ENCODE measurements at places on chromosomes 11 and 22.

DNA sequence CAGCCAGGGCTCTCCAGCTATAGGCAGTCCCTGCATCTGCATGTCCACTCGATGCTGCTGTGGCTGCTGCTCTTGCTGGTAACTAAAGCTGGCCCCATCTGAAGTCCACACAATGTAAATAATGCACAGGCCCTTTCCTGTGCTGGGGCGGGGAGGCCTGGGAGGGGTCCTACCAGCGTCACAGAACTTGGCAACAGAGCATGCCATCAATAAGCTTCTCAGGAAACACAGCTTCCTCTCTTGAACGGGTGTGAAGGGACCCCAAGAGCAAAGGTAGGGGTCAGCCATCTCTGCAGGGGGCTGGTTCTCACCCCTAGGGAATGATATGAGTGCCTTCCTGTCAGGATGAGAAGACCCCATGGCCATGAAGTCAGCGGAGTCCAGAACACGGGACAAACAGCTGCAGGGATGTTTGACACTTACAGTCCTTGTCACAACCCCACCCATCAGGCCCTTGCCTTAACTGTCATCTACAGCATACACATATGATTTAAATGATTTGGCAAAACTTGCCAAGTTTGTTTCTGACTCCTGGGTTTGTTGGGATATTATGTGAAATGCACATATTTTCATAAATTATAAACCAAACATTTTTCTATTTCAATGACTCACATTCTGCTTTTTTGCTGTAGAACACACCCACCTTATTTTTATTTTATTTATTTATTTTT lies 39.1 kb upstream of the LYVE1 start:
- DNase-seq: no peak

DNA sequence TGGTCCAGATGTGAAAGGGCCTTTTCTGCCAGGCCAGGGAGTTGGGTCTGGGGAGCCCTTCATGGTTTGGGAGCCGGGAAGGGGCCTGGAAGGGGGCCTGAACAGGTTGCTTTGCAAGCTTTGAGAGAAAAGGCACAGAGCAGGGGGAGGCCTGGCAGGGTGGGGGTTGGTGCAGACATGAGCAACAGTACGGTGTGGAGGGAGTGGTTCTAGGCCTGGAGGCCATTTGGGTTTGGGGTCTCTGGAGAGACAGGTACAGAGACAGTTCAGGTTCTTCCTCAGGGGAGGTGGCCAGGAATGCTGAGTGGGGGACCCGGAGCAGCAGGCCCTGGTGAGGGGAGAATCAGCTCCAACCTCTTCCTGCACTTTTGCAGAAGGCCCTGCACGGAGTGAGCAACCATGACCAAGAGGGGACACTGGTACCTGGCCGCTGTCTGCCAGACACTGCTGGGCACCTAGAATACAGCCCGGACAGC lies 1.4 kb downstream of the KDELR3 start:
- no peak for DNase-seq

GRCh38 chr11:65047581-65048422 lies 6.8 kb downstream of the SAC3D1 start:
- peak; percentile 54 for DNase-seq

DNA sequence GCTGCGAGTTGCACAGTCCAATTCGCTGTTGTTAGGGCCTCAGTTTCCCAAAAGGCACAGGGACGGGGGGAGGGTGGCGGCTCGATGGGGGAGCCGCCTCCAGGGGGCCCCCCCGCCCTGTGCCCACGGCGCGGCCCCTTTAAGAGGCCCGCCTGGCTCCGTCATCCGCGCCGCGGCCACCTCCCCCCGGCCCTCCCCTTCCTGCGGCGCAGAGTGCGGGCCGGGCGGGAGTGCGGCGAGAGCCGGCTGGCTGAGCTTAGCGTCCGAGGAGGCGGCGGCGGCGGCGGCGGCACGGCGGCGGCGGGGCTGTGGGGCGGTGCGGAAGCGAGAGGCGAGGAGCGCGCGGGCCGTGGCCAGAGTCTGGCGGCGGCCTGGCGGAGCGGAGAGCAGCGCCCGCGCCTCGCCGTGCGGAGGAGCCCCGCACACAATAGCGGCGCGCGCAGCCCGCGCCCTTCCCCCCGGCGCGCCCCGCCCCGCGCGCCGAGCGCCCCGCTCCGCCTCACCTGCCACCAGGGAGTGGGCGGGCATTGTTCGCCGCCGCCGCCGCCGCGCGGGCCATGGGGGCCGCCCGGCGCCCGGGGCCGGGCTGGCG lies at the start of gene BCR:
Gene BCR (plus strand): TSS at position 209 of the 592 bp plus-strand sequence. CDS start 452 bp downstream, outside the sequence.
- peak; percentile 94 for DNase-seq

DNA sequence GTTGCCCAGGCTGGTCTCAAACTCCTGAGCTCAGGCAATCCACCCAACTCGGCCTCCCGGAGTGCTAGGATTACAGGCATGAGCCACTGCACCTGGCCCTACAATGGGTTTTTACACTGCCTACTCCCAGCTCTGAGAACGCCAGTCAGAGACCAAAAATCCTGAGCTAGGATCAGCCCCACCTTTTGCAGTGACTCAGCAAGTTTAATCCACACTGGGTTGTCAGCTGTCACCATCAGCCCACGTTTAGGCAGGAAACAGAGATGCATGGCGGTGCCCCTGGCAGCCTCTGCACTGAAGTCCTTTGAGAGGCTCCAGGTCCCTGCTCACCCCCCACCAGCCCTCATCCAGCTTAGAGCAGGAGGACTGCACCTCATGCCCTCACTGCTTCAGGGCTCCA lies 117.6 kb downstream of the ARHGAP8 start:
- peak; percentile 31 for DNase-seq

- DNase-seq: peak; percentile 89
Measured at GRCh38 chr11:68447015-68447801, 13.3 kb upstream of the PPP6R3 start.

DNA sequence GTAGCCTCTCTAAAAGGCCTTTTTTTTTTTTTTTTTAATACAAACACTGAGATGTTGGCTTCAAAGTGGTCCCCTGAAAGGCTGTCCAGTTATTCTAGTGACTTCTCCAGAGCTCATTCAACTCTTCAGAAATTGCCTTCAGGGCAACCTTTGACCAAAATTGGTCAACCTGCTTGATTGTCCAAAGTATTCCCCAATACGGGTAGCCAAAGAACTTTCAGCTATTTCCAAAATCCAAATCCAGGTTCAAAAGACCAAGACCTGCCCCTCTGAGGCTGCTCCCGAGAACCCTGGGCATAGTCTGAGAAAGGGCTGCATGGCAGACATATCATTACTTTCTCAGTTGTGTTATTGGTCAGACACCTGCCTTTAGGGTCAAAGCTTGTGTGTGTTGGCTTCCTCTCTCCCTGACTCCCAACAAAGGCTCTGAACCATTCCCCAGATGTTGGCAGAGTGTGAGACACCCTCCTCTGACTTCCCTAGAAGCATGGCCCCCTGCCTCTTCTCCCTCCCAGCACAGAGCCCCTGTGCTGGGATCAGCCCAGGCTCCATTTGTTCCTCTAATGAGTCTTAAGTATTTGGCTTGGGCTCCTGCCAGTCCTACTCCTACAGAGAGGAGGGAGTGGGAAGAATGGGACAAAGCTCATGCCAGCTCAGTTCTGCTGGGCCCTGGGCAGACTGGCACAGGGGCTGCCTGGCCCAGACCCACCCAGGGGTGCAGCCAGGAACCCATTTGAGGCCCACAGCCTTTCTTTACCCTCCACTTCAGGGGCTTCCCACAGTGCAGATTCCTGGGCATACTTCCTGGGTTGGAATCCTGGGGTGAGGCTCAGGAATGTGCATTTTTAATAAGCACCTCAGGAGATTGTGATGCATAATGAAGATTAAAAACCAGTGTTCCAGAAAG lies 30.3 kb downstream of the TNKS1BP1 start:
- DNase-seq: no peak

DNA sequence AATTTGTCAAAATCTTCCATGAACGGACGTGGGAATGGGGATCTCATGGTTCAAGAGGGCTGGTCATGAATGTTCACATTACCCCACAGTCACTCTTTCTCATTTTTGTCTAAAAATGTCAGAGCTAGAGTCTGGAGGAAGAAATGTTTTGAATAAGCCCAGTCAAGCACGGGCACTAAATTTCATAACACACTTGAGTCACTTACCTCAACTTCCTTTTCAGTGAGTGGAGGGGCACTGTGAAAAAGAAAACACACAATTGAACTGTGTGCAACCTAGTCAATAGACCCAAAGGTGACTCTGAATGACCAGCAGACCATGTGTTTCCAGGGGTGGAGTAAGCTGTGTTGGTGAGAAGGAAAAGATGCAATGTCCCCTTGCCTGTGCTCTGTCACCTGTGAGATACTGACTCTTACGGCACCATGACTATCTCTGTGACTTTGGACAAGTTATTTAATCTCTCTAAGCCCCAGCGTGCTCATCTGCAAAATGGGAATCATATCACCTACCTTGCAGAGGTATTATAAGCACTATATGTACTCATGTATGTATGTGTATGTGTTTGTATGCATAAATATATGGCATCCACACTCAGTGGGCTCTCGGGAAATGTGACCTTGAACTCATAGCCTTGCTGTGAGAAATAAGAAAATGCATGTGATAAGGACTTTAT lies 38.2 kb upstream of the LYVE1 start:
- DNase-seq: peak; percentile 42

DNA sequence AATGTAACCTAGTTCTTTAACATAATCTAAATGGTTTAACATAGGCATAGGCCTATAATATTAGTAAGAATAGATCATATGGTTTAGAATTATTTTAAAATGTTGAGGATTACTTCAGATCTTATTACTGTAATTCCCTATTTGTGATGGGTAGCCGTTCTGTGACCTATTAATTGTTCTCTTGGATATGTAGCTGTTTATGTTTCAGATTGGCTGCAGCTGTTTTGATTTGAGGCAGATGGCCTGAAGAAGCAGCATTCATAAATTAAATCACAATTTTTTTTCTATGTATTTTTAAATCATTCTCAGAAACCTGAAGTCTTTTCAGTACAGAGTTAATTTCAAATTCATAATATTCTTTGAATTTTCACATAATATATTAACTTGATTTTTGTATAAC lies 104.5 kb downstream of the PDE3B start:
- DNase-seq: no peak
